ENCODE measurements at places on chromosomes 4 and X. TPM values are rescaled to one million over a fixed set of nuclear protein-coding genes. Genes with fewer than 3 reads are reported as not detected.

DNA sequence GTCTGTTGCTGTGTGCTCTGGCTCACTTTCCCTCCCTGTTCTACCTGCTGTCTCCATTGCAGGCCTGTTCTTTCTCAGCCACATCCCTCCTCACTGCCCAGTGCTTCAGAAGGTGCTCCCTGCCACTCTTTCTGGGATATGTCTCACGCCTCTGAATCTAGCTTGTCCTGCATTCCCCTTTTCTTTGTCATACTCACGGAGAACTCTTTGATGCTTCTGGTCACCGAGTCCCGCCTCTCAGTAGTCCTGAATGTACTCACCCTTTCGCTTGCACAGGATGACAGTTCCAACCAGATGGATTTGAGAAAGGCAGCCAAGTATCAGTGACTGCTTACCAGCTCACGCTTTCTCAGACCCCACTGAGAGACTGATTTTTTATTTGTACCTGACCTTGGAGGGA lies 65.2 kb upstream of the TLR2 start:
- no peak for DNase-seq

DNA sequence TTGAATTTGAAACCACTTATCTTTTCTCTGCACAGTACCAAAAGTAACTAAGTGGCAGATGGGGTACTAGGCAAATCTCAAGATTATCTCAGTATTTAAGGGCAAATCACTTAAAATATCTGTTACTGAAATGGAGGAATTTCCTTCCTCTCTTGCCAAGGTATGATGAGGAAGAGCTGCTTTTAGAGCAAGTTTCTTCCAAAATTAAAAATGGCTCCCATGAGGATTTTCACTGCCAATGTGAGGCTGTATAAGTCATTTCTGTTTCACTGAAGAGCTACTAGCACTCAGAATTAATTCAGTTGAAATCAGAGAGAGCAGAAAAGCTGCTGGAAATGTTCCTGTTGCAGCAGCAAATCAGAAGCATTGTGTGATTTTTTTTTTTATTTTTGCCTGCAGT lies 43.4 kb downstream of the GABRB1 start:
- no peak for DNase-seq

ZCCHC12 gene
- total RNA-seq: 0.10 TPM

- no peak for DNase-seq
Observed at GRCh38 chrX:23952984-23953907, 45.4 kb downstream of the CXorf58 start.

GYG2 gene
- 0.85 TPM for total RNA-seq

- peak; percentile 38 for DNase-seq
Observed at GRCh38 chrX:102950908-102951866, 14.1 kb downstream of the RAB40AL start.

DNA sequence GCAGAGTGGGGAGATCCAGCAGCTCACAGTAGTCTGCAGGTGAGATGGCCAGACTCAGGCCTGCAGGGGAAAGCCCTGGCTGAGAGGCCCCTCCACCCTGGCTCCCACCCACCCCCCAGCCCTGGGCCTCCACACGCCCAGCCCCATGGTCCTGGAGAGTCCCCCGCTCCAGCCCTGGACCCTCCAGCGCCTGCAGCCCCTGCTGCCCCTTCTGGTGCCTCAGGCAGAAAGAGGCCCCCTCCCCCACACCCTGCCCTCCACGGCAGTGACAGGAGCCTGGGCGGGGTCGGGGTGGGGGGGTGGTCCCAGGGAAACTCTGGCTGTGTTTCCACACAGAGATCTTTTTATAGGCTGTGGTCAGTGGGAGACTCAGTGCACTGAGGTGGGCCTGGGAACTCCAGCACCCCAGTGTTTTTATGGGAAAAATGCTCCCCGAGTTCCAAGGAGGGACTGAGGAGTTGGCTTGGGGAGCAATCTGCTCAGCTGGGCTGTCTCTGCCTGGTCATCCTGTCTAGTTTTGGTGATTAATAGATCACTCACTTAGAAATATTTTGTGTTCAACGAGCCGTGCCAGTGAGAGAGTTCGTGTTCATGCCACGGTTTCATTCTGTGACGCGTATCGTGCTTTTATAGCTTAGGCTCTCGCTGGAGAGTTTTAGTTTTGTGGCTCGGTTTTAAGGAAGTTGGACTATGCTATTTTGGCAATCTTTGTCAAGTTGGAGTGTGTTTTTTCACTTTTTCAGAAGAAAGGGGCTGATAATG lies 53.1 kb upstream of the HGFAC start:
- DNase-seq: no peak

SNX25 gene
- 16.7 TPM for total RNA-seq

Measured in Panc1 (cell line).